MG63 (cell line): ENCODE measurements at places on chromosomes 6 and 20.

DNA sequence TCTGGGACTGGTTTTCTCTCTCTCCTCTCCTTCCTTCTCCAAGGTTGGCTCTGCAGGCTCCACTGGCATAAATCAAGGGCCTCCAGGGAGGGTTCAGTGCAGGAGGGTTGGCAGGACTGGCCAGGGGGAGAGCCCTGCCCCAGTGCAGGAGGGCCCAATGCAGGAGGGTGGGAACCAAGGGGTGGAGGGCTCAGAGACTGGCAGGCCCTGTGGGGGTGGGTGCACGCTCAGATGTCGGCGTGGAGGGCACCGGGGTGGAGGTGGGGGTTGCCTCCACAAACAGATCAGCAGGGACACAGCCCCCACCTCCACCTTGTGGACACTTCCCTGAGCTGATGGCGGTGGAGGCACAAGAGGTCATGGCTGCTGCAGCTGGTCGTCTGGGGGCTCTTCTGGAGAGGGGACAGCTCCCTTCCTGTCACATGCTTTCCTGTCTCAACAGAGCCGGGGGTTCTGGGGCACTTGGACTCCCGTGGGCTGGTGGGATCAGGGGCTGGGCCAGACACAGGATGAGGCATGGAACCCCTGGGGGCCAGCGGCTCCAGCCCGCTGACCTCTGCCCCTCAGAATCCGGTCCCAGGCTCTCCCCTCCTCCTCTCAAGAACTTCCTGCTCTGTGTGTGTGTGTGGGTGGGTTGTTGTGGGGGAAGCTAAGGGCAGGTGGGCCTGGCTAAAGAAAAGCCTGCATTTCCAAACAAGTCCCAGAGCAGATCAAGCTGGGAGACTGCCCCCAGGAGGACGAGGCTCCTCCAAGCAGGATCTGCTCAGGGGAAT is 2.7 kb upstream of the ABHD16B start:
- peak; percentile 59 for DNase-seq

DNA sequence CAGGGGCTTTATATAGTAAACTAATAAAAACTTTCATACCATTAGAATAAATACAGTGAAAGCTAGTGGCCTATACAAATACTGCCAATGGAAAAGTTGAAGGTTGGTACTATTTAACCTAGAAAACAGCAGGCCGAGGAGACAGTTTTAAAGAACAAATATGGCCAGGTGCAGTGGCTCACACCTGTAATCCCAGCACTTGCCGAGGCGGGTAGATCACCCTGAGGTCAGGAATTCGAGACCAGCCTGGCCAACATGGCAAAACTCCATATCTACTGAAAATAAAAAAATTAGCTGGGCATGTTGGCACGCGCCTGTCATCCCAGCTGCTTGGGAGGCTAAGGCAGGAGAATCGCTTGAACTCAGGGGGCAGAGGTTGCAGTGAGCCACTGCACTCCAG is 24.8 kb downstream of the GLYATL3 start:
- DNase-seq, result no peak

- DNase-seq, result peak; percentile 95
These were observed at the start of gene PSORS1C1 for GRCh38 chr6:31114541-31114878. Gene PSORS1C1 (plus strand): TSS chr6:31114800. CDS start chr6:31129633, 14,833 bp downstream.

GRCh38 chr6:169388395-169389166 is 134.9 kb upstream of the THBS2 start:
- DNase-seq, result no peak

- no peak for DNase-seq
These were observed 11.8 kb downstream of the FAM110A start for GRCh38 chr20:845226-845868.

DNA sequence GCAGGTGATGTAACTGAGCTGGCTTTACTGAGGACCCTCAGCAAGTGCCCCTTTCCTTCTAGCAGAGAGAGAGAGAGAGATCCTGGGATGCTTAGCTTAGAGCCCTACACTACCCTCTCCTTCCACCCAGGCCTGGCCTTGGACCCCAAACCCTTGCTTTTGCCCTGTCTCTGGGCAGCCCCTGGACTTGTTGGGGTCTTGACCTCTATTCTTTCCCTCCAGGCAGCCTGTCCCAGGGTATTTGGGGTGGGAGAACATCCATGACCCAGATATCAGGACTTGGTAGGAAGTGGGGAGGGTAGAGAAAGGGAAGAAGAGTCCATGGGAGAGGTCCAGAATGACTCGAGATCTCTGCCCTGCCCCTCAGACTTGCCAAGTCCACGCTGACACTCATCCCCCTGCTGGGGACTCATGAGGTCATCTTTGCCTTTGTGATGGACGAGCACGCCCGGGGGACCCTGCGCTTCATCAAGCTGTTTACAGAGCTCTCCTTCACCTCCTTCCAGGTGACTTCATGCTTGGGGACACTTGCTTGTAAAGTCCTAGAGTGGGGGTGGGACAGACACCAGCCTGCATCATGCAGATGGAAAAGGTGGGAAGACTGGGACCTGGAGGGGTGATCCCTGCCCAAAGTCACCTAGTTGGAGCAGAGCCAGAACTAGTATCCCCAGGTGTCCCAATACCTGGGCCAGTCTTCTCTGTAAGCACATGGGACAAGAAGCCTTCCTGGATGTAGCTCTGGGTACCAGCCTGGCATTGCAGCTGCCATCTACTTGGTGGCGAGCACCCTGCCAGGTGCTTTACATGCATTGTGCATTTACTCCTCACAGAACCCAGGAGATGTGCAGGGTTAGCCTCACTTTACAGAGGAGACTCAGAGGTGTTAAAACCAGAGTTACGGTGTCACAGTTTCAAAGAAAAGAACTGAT is 30.9 kb downstream of the GLP1R start:
- DNase-seq, result no peak

DNA sequence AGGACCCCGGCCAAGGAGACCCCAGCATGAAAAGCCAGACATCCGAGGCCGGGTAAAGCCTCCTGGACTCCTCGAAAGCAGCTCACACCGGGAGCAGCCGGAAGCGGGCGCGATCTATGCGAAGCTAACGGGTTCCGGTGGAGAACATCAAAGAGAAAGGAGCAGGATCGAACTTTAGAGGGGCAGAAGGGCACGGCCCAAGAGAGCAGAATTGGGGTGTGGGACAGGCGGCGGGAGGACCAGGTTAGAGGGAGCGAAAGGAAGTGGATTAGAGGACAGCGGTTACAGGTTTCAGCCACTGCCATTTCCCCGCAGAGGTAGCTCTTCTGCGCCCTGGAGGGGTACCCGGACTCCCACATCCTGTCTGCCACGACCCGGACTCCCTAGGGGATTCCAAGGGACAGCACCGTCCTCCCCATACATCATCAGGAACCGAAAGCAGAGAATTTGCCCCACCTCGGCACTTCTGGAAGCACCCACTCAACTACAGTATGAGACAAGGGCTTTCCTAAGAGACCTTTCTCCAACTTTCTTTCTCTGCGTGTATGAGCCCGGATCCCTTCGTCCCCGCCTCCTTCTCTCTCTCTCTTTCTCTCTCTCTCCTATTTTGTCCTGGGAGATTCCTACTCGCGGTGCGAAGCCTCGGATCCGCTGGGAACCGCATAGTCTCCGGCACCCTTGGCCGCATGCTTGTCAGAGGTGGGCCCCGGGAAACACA is 507 bp upstream of the VGLL2 start:
- DNase-seq, result no peak

DNA sequence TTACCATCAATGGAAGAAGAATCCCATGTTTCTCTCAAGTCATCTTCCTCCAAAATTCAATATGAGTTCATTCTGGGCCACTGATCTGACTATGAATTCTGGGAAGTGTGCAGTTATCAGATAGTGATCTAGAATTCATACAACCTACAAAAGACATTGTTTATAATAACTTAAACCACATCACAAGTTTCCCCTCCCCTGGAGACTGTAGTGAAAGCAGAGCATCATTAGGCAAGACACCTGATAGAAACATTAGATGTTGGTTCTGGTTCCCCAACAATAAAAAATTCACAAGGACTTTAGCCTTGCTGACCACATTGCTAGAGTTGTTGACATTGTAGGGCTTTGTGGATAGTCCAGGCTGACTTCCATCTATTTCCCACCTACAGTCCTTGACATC is 506.4 kb upstream of the JAG1 start:
- DNase-seq, result no peak

DNA sequence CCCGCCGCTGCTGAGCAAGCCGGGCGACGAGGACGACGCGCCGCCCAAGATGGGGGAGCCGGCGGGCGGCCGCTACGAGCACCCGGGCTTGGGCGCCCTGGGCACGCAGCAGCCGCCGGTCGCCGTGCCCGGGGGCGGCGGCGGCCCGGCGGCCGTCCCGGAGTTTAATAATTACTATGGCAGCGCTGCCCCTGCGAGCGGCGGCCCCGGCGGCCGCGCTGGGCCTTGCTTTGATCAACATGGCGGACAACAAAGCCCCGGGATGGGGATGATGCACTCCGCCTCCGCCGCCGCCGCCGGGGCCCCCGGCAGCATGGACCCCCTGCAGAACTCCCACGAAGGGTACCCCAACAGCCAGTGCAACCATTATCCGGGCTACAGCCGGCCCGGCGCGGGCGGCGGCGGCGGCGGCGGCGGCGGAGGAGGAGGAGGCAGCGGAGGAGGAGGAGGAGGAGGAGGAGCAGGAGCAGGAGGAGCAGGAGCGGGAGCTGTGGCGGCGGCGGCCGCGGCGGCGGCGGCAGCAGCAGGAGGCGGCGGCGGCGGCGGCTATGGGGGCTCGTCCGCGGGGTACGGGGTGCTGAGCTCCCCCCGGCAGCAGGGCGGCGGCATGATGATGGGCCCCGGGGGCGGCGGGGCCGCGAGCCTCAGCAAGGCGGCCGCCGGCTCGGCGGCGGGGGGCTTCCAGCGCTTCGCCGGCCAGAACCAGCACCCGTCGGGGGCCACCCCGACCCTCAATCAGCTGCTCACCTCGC is 1.5 kb downstream of the ARID1B start:
- DNase-seq, result peak; percentile 64

DNA sequence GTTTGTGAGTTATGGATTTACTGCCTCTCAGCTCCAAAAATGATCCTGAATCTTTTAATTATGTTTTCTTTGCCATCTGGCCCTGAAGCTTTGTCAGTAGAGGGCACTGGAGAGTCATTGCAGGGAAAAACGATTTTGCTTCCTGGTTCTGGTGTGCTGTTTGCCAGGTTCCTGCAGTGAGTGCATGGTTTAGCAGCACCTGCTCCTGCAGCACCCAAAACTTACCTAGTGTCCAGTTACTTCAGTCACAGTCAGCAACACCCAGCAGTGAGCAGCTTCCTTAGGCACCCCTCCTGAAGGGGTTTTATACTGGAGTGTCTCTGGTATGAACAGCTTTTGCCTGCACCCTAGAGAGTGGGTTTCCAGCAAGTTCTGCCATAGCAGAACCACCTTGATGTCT is 6.0 kb upstream of the TRIM26 start:
- DNase-seq, result no peak

DNA sequence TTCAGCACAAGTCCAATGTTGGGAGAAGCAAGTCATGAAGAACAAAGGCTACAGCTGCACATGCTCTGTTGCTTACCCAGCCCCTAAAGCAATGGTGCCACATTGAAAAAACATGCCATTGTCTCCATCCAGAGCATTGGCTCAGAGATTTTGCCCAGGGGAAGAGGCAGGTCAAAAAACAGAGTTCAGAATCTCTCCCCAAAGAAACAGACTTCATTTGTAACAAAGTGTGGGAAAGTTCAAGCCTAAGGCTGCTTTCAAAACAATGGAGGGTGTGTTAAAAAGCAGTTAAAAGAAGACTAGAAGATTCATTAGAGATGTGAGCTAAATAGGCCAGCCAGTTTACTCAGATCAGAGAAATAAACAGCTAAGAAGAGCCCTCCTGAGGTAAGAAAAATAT is 63.6 kb downstream of the DZANK1 start:
- no peak for DNase-seq

- peak; percentile 28 for DNase-seq
These were observed 9.4 kb upstream of the PYGB start for GRCh38 chr20:25238319-25239037.

DNA sequence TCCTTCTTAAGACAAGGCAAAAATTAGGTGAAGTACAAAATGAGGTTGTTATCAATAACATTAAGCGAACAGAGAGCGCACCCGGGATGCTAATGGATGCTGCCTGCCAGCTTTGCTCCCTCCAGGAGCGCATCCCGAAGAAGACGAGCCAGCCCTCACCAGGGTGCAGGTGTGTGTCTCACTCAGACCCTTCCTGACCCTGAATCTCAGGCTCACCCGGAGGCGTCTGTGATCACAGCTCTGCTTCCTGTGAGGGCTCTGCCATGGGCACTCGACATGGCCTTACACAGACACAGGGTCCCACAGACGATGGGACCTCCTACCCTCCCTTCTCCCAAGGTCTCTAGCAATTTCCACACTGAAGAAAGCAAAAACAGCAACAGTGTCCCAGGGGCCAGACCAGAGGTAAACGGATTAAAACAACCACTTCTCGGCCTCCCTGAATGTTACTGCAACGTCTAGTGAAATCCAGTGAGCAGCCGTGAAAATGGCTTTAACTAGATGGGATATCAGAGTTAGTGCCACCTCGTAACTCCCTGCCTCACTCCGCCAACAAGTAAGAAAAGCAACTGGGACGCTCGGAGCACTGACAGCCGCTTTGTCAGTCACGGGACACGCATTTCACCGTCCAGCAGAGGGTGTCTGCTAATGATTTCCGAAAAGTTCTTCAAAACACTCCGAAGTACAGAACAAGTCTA is 11.7 kb downstream of the ZBTB46 start:
- DNase-seq, result no peak

GRCh38 chr20:4069751-4070150 is 54.4 kb upstream of the RNF24 start:
- DNase-seq, result peak; percentile 41

- DNase-seq, result no peak
These were observed 408.1 kb upstream of the MARCKS start for GRCh38 chr6:113449051-113449450.

DNA sequence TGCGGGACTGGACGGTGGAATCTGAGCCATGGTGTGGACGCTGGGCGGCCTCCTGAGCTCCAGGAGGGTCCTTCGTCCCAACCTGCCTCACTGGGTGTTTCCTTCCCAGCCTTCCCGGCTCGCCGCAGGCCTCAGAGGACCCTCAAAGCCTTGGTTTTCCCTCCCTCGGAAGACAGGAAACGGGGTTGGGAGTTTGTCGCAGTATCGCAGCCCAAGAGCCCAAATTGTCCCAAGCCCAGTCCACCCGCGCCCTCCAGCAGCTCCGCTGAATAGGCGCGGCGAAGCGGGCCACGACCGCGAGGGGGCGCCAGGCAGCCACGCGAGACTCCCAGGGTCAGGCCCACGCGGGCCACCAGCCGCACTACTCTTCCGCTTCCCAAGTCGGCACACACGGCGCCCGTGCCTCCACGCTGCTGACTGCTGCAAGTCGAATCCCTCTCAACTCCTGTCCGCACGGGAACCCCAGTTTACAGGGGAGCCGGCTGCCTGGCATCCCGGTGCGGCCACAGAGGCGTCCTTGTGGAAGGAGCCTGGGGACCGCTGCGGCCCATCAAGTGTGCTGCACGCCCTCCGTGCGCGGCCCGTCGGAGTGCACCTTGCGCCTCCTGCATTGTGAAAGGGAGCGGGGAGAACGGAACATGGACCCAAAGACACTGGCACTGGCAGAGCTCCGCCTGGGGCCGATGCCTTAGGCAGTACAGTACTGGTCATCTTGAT is 40.4 kb upstream of the HMGA1 start:
- DNase-seq, result peak; percentile 65

GRCh38 chr6:107941627-107942026 is 16.4 kb downstream of the SEC63 start:
- DNase-seq, result no peak

GRCh38 chr6:36196113-36196879 is at the start of gene BRPF3:
Gene BRPF3 (plus strand): TSS chr6:36196744. CDS start chr6:36200323, 3,579 bp downstream.
- peak; percentile 79 for DNase-seq
